ENCODE measurements at places on chromosomes 1 and 21.
A peak's percentile ranks its signal among the peaks of the same experiment; 100 is the strongest.

DNA sequence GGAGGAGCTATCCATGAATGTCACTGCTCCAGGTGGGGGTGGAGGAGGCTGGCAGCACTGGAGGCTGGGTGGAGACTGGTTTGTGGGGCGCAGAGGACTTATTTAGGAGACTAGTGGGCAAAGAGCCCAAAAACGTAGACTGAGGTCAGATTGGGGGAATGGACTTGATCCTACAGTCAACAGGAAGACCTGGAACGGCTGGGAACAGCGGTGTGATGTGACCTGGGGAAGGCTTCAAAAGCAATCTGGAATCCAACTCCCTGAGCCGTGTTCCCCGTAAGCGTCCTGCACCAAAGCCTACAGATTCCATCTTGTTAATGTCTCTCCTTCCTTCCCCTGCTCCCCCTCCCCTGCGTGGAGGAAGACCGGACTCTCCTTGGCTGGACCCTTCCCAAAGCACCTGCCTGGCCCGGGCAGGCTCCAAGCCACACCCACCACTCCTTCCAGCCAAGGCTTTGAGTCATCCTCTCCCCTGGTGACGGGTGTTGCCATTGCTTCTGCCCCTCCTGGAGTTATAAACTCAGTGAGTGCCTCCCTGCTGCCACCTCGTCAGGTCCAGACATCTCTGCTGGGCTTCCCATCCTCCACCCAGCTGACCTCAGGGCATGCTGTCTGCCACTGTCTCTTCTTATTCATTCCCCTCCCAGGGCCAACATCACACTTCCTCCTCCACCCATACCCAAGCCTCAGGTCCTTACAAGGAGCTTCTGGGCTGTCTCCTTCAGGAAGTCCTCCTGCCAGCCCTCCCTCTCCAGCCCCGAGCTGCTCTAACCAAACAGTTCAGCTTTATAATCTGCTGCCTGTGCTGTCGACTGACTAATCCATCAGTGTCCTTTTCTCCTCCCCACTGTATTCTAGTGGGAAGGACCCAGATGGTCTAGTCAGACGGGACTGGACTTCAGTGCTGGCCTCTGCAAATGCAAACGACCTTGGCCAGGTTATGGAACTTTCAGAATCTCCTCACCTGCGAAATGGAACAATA lies 1.6 kb upstream of the CLSTN1 start:
- H3K4me3 ChIP-seq: peak overlapping the region; percentile 3
- H3K27me3 ChIP-seq: no peaks in the 10 kb centered on the region
- peak overlapping the region; percentile 94 for H3K27ac ChIP-seq
- DNase-seq: peak; percentile 44
- H3K36me3 ChIP-seq: no peaks in the 10 kb centered on the region

- no peak for DNase-seq
- H3K36me3 ChIP-seq: no peaks in the 10 kb centered on the region
- no peak overlapping the region for H3K4me3 ChIP-seq
- no peak overlapping the region for H3K27ac ChIP-seq
- no peaks in the 10 kb centered on the region for H3K4me1 ChIP-seq
These were observed 40.3 kb downstream of the HSF2BP start for GRCh38 chr21:43618940-43619339.

GRCh38 chr1:235329139-235329902 lies 951 bp downstream of the GGPS1 start:
- DNase-seq: no peak
- peak overlapping the region; percentile 93 for H3K27ac ChIP-seq
- peaks cover 70% of the 10 kb centered on the region for H3K4me1 ChIP-seq

- no peaks in the 10 kb centered on the region for H3K27me3 ChIP-seq
- H3K36me3 ChIP-seq: no peaks in the 10 kb centered on the region
- DNase-seq: no peak
- H3K4me3 ChIP-seq: no peak overlapping the region
These were observed 128.0 kb downstream of the ACTL8 start for GRCh38 chr1:17883136-17883535.

DNA sequence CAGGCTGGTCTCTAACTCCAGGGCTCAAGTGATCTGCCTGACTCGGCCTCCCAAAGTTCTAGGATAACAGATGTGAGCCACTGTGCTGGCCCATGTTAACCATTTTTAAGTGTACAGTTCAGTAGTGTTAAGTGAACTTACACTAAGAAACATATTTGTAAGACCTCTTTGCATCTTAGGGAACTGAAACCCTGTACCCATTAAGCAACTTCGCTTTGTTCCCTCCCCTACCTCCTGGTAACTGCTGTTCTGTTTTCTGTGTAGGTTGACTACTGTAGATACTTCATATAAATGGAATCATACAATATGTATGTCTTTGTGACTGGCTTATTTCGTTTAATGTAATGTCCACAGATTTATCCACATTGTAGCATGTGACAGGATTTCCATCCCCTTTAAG lies 11.0 kb downstream of the NUDC start:
- H3K36me3 ChIP-seq: no peaks in the 10 kb centered on the region
- H3K27ac ChIP-seq: no peak overlapping the region
- H3K4me1 ChIP-seq: no peaks in the 10 kb centered on the region
- no peak overlapping the region for H3K4me3 ChIP-seq
- no peak for DNase-seq

DNA sequence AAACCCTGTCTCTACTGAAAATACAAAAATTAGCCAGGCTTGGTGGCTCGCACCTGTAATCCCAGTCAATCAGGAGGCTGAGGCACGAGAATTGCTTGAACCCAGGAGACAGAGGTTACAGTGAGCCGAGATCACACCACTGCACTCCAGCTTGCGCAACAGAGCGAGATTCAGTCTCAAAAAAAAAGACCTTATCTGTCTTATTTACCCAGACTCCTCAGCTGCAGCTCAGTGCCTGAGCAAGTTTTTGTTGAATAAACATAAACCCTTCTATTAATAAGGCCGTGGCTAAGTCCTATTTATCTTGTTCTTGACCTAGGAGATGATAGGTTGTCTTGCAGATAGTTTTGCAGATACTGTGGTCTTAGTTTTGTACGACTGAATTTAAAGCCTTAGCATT lies 136.4 kb upstream of the TMEM51 start:
- DNase-seq: no peak
- H3K4me3 ChIP-seq: no peak overlapping the region
- no peaks in the 10 kb centered on the region for H3K36me3 ChIP-seq
- no peak overlapping the region for H3K27ac ChIP-seq
- H3K27me3 ChIP-seq: no peaks in the 10 kb centered on the region

DNA sequence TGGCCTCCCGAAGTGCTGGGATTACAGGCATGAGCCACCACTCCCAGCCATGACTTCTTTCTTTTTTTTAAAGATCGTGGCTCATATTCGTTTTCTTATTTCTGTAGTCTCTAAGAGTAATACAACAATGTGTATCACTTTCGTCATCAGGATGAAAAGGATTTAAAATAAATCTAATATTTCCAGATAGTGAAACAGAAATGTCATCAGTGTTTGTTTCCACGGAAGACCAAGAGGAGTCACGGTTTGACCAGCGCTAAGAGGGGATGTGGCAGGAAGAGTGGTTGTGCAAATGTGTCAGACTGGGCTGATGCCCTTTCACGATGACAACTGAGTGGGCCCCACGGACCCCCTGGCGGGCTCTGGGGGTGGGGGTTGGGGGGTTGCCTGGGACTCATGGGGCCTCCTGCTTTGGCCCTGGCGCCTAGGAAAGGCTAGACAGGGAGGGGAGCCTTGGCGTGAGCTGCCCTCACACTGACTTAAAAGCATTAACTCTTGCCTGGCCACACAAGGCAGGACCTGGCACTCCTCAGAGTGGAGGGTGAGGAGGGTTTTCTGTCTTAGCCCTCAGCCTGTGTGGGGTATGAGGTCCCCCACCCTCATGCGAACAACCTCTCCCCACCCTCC lies 8.4 kb downstream of the SOX13 start:
- H3K27me3 ChIP-seq: no peaks in the 10 kb centered on the region
- H3K4me3 ChIP-seq: no peak overlapping the region
- peak overlapping the region; percentile 97 for H3K27ac ChIP-seq
- H3K36me3 ChIP-seq: no peaks in the 10 kb centered on the region
- no peak for DNase-seq

GRCh38 chr1:101915597-101915996 lies 81.1 kb downstream of the OLFM3 start:
- no peak for DNase-seq
- no peak overlapping the region for H3K4me3 ChIP-seq
- H3K27me3 ChIP-seq: no peaks in the 10 kb centered on the region
- peaks cover 5% of the 10 kb centered on the region for H3K4me1 ChIP-seq
- H3K27ac ChIP-seq: no peak overlapping the region
- H3K36me3 ChIP-seq: no peaks in the 10 kb centered on the region

DNA sequence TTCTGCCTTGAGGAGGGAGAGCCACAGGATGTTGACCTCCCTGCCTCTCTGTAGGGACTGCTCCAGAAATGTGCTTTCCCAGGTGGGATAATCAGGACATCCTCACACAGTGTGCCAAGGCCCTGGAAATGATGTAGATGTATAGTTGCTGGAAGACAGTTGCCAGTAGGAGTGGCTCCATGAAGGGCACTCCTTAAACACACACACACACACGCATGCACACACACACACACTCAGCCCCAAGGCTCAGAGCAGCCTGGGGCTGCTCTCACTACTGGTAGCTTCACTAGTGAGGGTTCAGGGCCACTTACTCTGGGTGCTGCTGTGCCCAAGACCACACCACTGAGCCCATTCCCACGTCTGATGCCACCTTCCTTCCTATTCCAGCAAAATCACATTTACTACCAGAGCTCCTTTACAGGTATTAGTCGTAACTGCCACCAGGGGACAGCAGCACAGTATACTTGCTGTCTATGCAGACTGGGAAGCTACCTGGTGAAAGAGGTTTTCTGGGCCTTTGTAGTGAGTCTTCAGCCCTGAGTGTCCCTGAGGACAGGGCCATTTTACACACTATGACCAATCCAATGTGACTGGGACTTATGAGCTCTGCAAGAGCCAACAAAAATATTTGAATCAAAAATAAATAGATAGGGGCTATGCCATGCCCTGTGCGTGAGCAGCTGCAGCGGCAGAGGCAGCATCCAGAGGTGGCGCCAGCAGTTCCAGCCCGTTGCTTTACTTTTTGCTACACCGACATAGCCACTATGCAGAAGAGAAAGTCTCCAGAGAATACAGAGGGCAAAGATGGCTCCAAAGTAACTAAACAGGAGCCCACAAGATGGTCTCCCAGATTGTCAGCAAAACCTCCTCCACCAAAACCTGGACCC lies 15.0 kb downstream of the CRNN start:
- no peaks in the 10 kb centered on the region for H3K27me3 ChIP-seq
- H3K4me1 ChIP-seq: no peaks in the 10 kb centered on the region
- no peak overlapping the region for H3K4me3 ChIP-seq
- DNase-seq: no peak
- no peaks in the 10 kb centered on the region for H3K36me3 ChIP-seq
